ENCODE measurements at places on chromosomes 5 and 9.

DNA sequence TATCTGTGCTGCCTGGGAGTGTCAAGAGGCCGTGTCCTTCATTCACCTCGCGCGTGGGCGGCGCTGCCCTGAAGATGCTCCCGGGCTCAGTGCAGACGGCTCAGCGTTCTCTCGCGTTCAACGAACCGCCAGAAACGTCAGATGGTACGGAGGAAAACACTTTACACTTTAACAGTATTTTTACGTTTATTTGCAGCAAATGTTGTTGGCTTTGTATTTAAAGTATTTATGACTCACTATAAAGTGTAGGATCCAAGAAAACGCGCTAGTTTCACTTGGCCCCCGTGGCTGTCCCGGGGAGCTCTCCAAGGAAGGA, 544 bp upstream of the ERCC6L2 start:
- DNase-seq, result no peak

GRCh38 chr5:2038321-2039179, 155.8 kb upstream of the IRX4 start:
- peak; percentile 88 for DNase-seq

GRCh38 chr9:98763986-98764745, 32.2 kb downstream of the ANKS6 start:
- DNase-seq, result no peak

GRCh38 chr5:110594866-110595265, 131.6 kb downstream of the TMEM232 start:
- no peak for DNase-seq

DNA sequence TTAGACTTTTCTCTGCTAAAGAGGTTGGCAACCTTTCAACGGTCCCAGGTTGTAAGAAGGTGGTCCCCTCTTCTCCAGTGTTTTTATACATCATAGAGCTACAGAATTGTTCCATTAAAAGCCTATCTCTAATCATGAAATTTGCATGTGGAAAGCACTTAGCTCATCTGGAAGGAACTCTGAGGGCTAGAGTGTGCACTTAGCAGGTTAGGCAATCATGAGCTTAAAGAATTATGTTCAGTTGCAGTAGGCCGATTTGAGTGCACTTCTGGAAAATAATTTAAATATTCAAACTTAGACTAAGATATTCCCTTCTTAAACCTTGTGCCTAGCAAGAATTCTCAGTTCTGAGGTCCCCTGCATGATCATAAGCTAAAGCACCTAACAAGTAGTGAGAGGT, 468.7 kb downstream of the SPATA31D1 start:
- DNase-seq, result no peak

DNA sequence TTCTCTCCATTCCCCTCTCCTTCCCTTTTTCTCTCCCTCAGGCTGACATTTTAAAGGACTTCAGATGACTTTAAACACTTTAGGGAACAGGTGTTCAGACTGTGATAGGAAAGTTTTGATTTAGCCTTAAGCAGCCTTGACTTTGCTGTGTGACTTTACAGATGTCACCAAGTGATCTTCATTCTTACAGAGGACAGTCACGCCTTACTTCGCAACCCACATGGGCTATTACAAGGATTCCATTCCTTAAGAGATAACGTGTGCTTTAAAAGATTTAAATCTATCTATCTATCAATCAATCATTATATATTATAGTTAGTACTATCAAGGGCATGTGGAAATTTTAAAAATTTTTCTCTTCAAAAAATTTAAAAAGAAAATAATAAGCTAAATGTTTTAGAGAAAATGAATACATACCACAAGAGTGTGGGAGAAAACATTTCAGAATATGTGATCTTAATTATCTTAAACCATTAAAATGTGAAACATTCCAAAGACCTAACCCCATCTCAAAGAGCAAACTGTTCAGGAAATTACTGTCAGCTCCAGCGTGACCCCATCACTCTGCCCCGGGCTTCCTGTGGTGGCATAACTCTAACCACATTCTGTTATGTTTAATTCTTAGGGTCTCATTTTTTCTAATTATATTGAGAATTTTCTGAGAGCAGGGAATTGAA, 530.5 kb downstream of the SEMA5A start:
- DNase-seq, result peak; percentile 64

DNA sequence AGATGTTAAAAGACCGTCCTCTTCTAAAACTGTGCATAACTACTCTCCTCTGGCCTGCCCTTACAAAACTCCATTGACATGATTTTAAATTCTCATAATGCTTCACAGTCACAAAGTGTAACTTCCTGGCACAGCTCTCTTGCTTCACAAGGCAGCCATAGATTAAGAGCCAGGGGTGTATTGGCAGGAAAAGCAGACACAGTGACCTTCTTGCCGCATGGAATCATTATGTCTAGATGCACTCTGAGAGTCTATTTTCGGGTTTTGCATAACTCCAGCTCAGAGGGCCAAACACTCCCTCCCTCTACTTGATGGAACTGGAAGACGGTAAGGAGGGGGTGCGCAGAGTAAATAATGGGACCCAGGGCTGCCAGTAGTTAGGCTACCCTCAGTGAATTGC, 110.1 kb downstream of the MARCHF3 start:
- DNase-seq, result peak; percentile 48

GRCh38 chr5:171647043-171647903, 138.3 kb upstream of the SMIM23 start:
- DNase-seq, result no peak

DNA sequence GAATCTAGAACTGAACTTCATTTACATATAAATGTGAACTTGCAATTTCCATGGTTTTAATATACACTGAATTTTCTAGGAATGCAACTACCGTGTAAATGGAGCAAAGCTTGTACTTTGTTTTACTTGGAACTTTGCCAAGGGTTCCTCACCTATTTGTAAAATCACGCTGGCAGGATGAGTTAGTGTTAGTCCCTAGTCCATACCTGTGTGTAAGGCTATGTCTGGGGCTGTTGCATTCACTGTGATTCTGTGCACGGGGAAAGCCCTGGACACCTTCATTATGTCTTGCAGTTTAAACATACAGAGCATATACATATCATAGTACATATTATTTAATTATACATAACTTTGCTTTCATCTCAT, 119.9 kb downstream of the PAX5 start:
- DNase-seq, result no peak

GRCh38 chr9:83208065-83208850, 145.3 kb upstream of the RASEF start:
- DNase-seq, result no peak

GRCh38 chr5:32990593-32991420, 279.7 kb downstream of the NPR3 start:
- no peak for DNase-seq

DNA sequence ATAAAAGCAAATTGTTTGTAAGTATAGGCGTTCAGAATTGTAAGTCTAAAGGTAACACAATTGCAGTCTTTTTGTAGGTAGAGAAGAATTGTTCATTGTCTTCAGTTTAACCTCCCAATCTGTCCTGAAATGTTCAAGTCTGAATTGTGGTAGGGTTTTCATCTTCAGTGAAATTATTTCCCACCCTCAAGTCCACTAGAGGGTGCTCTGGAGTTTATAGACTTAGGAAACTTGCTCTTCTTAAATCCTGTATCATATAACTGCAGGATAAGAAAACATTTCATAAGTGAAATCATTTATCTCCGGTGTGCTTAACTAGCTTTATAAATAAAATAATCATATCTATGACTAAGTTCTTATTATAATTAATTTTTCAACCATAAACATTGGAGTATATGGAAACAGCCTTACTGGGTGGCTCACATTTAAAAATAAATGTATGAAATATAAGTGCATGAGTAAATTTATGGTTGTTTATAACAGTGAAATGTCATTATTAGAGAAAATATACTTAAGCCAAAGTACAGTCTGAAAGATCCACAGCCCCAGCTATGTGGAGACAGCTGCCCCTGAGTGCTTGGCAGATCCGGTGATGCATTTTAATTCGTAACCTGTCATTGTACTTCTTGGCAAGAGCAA, 182.4 kb upstream of the OTULINL start:
- DNase-seq, result peak; percentile 55

DNA sequence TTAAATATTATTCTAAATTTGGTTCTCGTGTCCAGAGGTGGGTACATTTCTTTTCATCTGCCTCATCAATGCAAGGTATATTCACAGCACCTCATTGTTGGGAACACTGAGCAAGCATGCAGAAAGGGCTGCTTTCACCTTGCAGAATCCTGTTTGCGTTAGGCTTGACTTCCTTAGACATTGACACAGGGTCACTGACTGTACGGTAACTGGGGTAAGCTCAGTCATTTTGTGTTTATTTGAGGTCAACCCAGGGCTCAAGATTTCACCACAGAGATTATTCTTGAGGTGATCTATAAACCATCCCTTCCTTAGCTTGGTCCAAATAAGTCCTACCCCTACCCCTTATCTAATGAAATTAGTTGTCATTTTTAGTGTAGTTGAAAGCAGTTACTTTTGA, 1.7 kb upstream of the PTPDC1 start:
- no peak for DNase-seq

DNA sequence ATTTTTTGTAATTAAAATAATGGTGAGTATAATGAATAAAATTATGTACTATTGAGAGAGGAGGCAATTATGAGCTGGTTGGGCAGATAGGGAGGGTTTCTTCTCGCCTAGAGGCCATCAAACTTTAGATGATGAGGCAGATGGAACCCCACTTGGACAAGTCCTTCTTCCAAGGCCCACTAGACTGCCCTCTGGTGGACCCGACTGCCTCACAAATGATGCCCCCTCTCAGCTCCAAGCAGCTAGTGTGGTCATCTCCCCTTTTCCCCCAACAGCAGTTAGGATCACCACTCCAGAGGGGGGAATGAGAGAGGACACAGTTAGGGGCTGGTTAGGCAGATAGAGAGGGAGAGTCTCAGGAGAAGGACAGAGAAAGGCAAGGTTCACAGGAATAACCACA, 348.0 kb upstream of the CDH18 start:
- no peak for DNase-seq

DNA sequence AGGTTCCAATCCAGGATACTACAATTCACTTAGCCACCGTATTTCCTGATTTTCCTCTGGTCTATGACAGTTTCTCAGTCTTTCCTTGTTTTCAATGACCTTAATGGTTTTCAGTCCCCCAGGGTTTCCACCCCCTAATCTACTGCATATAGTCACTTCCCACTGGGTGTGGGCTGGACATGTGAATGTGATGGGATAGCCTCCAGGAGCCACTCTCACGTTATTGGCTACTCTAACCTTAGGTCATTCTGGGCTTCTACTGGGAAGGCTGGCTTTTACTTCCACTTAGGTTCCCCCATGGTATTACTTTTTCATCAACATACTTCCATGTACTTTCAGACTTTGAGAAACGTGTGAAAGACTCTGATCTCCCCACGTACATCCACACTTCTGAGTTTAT, 46.5 kb downstream of the ISOC1 start:
- DNase-seq, result no peak

- DNase-seq, result no peak
Observed at GRCh38 chr5:8188874-8189565, 320.1 kb downstream of the MTRR start.

DNA sequence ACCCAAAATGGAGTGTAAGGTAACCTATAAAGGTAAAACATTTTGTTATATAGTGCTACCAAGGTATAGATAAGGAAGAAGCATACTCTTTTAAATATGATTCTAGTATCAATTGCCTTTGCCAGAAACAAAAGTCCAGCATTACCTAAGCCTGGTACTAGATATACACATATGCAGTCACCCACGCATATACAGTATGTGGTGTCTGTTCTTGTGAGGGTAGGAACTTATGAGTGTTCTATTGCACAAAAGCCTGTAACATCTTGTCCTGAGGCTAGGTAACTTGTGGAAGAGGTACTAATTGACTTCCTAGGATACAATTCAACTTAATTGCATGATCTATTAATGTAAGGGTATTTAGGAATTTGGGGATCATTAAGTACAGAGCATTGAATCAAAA, 31.3 kb upstream of the IFNE start:
- no peak for DNase-seq

DNA sequence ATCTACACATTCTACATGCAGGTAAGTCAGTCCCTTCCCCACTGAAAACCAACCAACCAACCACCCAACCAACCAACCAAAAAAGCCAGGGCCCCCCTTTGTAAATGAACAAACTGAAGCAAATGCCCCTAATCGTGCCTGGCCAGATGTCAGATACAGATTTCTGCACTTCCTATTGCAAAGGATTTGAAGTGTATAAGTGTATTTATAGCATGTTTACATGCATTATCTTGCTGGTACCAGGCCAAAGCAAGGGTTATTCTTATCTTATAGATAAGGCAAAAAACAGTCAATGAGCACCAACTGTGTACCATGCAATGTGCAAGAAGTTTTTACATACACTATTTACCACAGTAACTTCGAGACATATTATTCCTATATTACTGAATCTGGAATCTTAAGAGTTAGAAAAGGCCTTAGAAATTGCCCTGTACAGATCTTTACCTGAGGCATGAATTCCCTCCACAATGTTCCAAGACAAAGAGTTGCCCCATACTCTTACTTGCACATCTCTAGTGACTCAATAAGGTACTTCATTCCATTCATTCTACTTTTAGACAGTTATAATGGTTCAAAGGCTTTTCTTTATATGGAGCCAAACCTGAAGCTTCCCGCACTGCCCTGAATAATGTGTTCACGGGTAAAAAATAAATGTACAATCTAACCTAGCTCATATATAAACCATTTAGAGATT, 51.7 kb upstream of the NR5A1 start:
- no peak for DNase-seq

DNA sequence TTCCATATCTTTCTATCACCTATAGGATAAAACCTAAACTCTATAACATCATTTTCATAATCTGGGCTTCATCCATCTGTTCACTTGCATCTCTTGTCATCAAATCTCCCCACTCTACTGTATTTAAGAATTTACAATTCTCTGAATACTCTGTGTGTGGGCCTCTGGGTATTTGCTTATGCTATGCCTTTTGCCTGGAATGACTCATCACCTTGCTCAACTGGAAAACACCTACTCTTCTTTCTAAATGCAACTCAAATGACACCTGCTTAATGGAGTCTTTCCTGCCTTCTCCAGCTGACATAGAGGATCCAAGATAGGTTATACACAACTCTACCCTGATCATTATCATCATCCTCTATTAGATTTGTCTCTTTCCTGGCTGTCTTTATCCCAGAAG, 421.7 kb downstream of the SPATA31D1 start:
- DNase-seq, result peak; percentile 10

GRCh38 chr5:67669916-67670315, 473.3 kb upstream of the CD180 start:
- DNase-seq, result no peak

GRCh38 chr5:141349917-141350619, at the start of gene PCDHGB1:
TSS of gene PCDHGB1 (plus strand) at chr5:141350099. CDS start at chr5:141350261, 162 bp downstream.
- DNase-seq, result peak; percentile 77

DNA sequence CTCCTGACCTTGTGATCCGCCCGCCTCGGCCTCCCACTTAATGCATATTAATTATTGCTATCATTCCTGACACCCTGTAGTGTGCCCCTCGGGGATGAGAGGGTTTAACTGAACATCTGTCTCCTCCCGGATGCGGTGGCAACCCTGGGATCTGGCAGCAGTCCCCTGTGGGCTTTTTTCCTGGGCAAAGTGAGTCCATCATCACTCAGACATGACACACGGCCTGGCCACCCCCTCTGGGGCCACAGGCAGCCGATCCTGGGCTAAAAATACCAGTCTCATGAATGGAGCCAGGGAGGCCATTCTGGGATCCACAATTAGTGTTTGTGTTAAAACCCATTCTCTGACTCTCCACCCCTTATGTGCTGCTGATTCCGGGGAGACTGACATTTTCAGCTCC, 161.2 kb downstream of the RGS3 start:
- peak; percentile 87 for DNase-seq

- DNase-seq, result no peak
Observed at GRCh38 chr9:92424340-92424739, at the start of gene OMD. TSS of gene OMD (minus strand) at chr9:92424471. CDS start at chr9:92417558, 6,913 bp downstream.

- DNase-seq, result peak; percentile 37
Observed at GRCh38 chr5:174571662-174572397, 152.6 kb upstream of the MSX2 start.

Measured in foreskin fibroblast (primary cell).